Activated CD4-positive, alpha-beta T cell treated with anti-CD3 and anti-CD28 coated beads, Interleukin-2, amount 50 U/mL, for 48 hours (primary cell): ENCODE measurements at places on chromosomes 1 and 21.

DNA sequence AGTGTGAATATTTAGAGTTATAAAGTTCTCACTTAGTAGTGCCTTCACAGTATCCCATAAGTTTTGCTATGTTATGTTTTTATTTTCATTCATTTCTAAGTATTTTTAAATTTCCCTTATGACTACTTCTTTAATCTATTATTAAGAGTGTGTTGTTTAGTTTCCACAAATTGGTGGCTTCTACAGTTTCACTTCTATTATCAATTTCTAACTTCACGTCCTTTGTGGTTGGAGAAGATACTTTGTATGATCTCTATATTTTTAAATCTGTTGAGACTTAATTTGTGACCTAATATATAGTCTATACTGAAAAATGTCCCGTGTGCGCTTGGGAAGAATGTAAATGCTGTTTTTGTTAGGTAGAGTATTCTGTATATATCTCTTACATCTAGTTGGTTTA lies 11.7 kb downstream of the CHIA start:
- no peak for DNase-seq

DNA sequence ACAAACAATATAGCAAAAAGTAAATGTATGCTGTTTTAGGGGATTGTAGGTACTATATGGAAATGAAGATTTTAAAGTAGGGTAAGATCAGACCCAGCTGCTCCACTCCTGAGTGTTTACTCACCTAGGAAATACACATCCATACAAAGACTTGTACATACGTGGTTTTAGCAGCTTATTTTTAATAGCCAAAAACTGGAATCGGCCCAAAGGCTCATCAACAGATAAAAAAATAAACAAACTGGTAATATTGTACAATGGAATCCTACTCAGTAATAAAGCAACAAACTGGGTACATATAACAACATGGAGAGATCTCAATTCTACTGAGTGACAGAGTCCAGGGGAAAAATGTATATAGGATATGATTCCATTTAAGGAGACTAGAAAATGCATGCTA lies 179.2 kb upstream of the TMEM51 start:
- no peak for DNase-seq

- DNase-seq = no peak
Observed at GRCh38 chr1:56179543-56179942, 399.8 kb downstream of the PLPP3 start.

DNA sequence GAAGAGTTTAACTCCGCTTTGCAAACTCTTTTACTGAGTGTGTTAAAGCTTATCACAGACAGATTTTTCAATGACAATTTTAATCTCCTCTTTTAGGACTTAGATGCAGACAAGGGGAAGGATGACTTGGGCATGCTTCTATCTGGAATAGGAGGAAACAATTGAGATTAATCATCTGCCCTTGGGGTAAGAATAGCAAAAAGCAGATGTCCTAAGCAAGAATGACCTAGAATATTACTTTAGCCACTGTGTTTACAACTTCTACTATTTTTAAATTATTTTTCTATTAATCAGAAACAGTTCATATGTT lies 569.0 kb upstream of the ADGRL2 start:
- no peak for DNase-seq

DNA sequence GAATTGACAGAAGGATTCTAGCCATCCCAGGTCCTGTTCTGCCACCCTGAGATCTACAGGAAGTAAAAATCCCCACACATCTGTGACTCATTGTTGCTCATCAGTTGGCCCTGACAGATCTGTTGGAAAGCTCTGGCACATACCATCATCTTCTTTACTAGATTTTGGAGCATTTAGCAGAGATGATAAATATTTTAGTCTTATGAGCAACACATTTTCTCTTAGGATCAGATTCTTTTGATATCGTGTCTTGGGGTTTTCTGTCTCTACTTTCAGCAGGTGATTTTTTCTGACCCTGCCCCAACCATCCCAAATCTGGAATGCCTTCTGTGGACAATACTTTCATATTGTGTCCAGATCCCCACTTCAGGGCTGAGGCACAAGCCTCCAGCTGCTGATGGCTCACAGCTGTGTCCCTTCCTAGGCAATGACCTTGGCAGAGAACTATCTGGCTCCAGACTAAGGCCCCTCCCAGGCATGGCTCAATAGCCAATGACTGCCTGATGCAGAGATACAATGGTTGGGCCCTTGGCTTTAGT lies 102.8 kb downstream of the GDAP2 start:
- DNase-seq = no peak

GRCh38 chr1:109020693-109021257 lies 21.1 kb downstream of the WDR47 start:
- DNase-seq = no peak

- no peak for DNase-seq
Observed at GRCh38 chr1:207981976-207982375, 71.1 kb upstream of the CD34 start.

- DNase-seq = no peak
Observed at GRCh38 chr21:28492127-28492526, 500.6 kb downstream of the LTN1 start.

GRCh38 chr1:152886085-152886484 lies 8.0 kb downstream of the SMCP start:
- DNase-seq = no peak

DNA sequence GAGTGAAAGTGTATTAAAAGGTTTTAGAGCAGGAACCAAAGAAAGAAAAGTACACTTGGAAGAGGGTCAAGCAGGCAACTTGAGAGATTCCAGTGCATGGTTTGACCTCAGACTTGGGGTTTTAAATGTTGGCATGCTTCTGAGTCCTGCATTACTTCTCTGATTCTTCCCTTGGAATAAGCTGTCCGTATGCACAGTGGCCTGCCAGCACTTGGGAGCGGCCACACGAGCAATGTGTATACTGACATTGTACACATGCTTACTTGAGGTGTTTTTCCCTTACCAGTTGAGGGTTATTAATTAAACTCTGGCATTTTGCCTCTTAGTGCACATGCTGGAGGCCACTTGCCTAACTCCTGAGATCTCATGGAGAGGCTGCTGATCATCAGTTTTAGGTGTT lies 786.6 kb upstream of the RGS18 start:
- no peak for DNase-seq

DNA sequence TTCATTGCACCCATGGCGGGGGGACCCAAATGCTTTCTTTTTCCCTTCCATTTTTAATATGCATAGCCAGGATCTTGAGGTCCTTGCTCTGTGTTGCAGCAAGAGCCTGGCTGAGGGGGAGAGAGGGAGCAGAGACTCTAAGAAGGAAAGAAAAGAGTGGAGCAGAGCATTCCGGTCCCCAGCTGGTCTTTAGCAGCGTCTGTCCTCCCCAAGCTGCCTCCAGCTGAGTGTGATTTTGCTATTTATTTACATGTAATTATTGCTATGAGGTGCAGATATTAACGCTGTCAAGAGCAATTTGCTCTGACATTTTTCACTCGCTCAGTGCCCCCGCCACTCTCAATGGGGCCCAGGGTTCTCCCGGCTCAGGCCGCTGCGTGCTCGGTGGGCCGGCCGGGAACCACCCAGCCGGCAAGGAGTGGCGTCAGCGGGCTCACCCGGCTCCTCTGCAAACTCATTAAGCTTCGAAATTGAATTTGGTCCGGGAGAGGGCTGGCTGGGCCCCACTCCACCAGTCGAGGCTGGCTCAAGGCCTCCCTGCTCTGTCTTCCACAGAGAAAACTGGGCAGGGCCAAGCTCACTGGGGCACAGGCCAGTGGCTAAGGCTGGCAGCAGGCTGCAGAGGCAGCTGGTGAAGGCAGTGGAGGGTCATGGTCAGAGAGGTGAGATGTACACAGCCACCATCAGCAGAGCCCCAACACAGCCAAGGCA lies 93.2 kb downstream of the PAX7 start:
- DNase-seq = no peak

- no peak for DNase-seq
Observed at GRCh38 chr1:230130172-230130944, 63.3 kb downstream of the GALNT2 start.

DNA sequence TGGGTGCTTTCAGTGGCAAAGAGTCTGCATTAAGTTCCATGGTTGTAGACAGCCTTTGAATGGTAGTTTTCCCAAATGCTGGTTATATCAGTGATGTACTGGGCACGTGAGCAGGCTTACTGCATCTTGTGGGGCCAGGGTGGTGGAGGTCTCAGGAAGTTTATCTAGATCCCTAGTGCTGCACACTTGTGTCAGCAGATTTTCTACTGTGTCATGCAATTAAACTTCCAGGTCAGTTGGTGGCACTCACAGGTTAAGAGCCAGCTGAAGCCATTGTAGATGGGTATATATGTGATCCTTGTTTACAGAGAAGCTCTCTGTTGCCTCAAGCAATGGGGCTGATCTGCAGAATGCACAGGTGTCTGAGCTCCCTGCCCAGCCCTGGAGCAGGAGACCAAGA lies 33.0 kb downstream of the FOXJ3 start:
- DNase-seq = no peak

- DNase-seq = no peak
Observed at GRCh38 chr21:39319251-39319756, 5.9 kb upstream of the BRWD1 start.

DNA sequence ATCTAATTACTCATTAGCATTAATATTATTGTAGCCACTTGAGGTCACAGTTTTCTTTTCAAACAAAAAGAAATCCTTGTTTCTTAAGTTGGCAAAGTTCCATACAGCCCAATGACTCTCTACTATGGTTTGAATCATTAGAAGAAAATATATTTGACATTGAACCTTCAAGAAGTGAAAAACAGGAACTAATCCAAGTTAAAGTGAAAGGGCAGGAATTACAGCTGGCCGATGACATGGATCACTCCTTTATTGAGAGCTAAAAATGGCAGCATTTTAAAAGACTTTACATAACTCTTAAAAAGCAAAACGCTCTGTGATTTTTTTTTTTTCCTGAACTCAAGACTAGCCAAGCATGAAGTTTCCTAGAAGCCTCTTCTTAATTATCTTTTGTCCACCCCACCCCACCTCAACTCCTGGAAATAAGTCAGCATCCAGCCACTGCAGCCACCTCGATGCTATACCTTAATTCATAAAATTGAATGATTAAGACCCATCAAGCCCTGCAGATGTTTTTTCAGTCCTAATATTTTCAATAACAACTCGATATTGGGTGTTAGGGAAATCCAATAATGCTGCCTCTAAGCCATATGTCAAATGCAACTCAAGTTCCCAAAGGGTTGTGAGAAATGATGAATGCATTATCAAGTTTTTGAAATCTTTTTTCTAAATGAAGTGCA lies 323.1 kb downstream of the HHIPL2 start:
- DNase-seq = no peak

GRCh38 chr1:109252893-109253802 lies 3.8 kb downstream of the CELSR2 start:
- DNase-seq = no peak

DNA sequence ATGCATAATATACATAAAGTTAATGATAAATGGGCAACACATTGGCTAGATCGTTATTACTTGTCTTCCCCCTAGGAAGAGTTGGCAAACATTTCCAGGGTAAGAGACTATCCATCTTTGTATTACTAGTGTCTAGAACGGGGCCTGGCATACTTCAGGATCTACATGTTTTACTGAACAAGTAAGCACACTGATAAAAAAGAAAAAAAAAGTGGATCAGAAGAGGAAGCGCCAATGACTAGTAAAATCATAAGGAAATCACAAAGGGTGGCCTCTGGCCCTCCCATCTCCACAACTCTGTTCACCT lies 482 bp downstream of the TM2D1 start:
- DNase-seq = no peak

GRCh38 chr1:77026135-77026534 lies 158.9 kb downstream of the ST6GALNAC5 start:
- no peak for DNase-seq

- DNase-seq = no peak
Observed at GRCh38 chr1:171500304-171500703, 15.0 kb downstream of the PRRC2C start.

GRCh38 chr1:245715970-245716369 lies 561.2 kb downstream of the KIF26B start:
- no peak for DNase-seq

- peak; percentile 32 for DNase-seq
Observed at GRCh38 chr1:206472454-206472853, 2.2 kb downstream of the IKBKE start.

GRCh38 chr1:227996187-227996950 lies 10.4 kb upstream of the WNT3A start:
- no peak for DNase-seq

DNA sequence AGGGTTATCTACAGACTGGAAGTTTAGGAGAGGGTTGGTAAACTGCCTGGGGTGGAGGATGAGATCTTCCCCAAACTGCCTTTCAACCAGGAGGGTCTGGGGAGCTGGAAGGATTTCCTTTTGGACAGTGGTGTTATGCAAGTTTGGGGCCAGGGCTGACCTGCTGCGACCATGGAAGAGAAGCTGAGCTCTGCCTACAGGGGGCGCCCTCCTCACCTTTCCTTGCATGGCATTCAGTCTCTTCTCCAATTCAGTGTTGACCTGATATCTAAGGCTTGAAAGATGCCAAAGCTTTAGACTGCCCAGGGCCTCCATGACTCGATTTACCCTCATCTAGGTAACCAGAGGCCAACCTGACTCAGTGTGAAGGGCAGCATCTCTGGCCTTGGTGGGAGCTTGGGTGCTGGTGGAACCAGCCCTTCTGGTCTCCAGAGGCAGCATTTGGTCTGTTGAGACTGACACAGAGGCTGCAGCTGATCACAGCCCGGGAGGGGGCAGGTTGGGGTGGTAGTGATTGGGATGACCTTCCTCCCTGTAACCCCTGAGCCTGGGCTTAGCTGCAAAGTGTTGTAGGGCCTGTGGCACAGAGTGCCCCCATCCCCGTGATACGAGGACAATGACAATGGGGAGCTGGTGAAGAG lies 170.0 kb downstream of the GRIK3 start:
- peak; percentile 38 for DNase-seq

GRCh38 chr1:192066202-192066601 lies 92.1 kb upstream of the RGS18 start:
- DNase-seq = no peak

- DNase-seq = no peak
Observed at GRCh38 chr21:37200641-37201480, 66.3 kb downstream of the VPS26C start.

DNA sequence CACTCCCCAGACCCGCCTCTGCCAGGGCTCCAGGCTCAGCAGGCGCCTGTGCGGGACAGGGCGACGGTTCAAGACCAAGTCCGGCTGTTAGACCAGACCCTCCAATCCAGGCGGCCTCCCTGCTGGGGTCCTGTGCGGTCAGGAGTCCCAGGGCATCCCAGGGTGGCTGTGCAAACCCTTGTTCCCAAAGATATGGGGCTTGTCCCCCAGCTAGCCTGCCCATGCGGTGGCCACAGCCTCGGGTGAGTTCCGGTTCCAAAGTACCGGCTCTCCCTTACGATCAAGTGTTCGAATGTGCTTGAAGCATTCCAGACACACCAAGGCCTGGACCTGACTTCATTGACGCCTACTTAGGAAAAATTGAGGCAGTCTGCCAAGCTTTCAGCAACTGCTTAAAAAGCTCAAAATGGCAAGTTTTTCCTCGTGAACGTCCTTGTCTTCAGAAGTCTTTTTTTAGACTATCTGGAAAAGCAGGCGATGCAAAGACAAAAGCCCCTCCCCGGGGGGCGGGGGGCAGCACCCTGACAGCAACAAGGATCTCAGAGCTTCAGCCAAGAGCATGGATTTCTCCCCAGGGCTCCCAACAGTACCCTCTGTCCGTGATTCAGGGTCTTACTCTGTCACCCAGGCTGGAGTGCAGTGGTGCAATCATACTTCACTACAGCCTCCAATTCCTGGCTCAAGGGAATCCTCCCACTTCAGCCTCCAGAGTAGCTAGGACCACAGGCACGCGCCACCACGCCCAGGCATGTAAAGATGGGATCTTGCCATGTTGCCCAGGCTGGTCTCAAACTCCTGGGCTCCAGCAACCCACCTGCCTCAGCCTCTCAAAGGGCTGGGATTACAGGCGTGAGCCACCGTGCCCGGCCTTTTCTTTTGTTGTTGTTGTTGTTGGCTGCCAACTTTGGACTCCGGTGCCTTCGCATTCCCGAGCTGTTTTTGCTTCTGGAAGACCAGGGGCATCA lies 2.3 kb downstream of the FAAP20 start:
- no peak for DNase-seq
